ENCODE measurements at places on chromosomes 4 and X. TPM values are rescaled to one million over a fixed set of nuclear protein-coding genes. Genes with fewer than 3 reads are reported as not detected.
A peak's percentile ranks its signal among the peaks of the same experiment; 100 is the strongest.

DNA sequence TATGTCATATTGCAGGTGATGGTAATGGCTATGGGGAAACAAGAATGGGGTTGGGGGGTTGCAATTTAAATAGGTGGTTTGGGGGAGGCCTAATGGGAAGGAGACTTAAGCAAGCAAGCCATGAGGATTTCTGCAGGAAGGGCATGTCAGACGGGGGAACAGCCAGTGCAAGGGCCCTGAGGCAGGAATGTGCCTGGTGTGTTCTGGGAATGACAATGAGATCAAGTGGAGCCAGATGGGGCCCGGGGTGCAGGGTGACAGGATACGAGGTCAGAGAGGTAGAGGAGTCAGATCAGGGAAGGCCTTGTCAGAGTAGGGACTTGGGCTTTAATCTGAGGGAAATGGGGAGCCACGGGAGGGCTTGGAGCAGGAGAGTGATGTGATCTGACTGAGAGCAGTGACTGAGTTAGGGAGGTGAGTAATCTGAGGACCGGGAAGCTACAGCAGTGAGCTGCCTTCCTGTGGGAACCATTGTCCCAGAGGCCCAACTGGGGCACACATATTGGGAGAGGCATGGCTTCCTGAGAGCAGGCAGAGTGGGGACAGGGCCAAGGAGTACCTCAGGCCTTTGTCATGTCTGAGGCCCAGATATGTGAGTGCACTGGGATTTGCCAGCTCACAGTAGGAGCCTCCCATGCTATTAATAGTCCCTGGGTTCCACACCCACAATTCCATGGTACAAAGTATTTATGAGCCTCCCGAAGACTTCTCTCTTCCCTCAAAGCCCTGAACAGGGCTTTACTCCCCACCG is 139.8 kb downstream of the BCOR start:
- DNase-seq = no peak

DNA sequence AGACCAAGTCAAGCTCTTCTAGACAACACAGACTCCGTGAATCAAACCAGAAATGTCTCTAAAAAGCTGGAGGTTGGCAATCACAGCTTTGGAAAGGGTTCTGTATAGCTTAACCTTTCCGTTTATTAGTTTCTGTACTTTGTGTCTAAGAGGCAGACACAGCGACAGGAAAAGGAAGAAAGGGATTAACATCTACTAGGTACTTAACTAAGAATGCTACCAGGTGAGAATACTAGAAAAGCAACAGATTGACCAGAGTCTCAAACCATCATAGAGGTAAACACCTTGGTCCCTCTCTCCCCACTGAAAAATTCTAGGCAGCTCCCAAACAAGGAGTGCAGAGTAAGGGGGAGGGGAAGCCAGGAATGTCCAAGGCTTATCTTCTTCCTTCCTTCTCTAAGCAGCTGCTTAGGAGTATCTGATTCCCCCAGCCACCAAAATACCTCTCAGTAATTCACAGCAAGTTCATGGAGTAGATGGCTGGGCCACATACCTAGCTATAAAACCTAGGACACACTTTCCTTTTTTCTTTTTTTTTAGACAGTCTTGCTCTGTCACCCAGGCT is 80.8 kb downstream of the APBB2 start:
- DNase-seq = no peak

DNA sequence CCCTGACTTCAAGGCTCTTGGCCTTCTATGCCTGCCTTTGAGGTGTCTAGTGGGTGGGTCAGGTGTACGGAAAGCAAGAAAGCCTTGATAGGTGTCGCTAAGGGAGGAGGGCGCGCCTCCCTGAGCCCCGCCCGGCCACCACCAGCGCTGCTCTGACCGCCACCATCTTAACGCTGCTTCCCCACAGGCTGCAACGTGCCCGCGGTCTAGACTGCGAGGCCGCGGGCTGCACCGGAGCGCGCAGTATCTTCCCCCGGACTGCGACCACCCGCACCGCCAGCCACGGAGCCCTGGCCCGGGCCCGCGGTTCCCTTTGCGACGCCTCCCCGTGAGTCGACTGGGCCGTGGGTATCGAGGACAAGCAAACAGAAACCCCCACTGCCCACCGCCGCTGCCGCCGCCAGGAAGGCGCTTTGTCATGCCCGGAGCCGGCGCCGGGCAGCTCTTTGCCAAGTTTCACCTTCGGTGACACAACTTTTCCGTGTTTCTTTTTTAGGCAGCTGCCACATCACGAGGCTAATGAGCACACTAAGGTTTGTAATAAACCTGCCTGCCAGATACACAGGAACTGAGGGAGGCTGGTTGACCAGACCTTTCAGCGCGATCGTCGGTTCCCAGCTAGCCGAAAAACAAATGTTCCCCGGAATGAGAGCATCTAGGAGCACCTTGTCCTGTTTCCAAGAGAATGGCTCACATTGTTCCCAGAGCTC is 335.8 kb upstream of the F9 start:
- peak; percentile 20 for DNase-seq

- DNase-seq = no peak
Observed at GRCh38 chr4:56183344-56183959, 203.8 kb downstream of the AASDH start.

DNA sequence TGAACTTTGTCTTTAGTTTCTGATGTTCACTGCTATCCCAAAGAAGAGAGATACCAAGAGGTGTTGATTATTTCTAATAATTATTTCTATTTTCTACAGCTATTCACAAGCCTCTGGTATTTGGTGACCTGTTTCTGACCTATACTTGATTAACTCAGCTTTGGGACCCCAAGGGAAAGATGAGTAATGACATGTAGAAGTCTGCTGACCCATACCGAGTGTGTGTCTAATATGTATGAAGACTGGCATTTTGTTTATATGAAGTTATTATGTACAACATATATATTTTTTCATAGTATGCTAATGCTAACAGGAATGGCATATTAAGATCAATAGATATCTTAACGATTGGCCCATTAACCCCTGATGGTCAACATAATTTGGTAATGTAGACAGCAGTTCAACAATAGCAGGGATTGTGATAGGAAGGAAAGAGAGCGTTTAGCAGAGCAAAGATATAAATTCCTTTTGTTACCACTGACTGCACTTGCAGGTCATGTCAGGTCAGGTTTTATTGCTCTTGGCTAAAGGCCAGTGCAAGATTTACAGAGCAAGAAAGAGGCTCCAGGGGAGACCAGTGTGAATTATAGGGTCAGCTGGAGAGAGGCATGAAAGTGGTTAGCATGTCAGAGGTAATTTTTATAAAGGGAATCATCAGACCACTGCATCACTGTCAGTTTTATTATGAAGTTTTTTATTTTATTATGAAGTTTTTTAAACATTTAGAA is 94.7 kb upstream of the DIPK2B start:
- DNase-seq = no peak

- no peak for DNase-seq
Observed at GRCh38 chrX:11597479-11597878, 68.2 kb downstream of the ARHGAP6 start.

- DNase-seq = no peak
Observed at GRCh38 chr4:106971636-106972035, 64.5 kb downstream of the DKK2 start.

DNA sequence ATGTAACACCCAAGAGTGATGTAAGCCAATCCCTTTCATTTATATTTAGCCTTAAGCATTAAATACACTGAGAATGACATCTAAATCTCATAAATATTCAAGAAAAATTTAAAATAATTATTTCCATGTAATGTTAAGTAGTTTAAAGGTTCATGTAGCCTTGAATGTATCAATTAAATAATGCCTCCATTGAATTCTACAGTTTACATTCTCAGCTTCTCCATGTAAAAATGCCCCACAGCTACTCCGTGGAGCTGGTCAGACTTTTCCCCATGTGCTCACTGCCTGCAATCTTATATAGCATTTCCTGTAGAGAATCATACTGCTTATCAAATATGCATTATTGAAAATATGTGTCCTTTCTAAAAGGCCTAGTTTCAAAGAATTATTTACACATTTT is 25.4 kb downstream of the AP1S2 start:
- no peak for DNase-seq

- peak; percentile 52 for DNase-seq
Observed at GRCh38 chr4:23889814-23890341, at the start of gene PPARGC1A. Gene PPARGC1A (minus strand): TSS chr4:23890047. CDS start chr4:23889957, 90 bp downstream.

GRCh38 chrX:115936008-115936407 is 234.5 kb upstream of the AGTR2 start:
- no peak for DNase-seq

DNA sequence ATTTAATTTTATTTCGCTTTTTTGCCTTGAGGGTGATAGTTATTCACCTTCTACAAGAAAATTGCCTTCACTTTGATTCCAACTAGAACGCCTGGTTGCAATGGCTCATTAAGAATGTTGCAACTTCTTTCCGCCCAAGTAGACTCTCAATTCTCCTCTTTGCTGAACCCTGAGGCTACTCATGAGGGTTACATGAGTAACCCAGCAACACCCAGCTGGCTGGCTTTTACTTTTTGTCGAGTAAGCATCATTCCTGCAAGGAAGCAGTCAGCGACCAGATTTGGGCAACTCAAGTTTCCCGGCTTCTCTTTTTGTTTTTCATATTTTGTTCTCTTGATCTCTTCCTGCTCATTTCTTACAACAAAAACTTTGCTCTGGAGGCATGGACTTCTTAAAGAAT is 495.4 kb downstream of the PACRGL start:
- no peak for DNase-seq

GRCh38 chr4:183831683-183832082 is 73.4 kb upstream of the STOX2 start:
- no peak for DNase-seq

DNA sequence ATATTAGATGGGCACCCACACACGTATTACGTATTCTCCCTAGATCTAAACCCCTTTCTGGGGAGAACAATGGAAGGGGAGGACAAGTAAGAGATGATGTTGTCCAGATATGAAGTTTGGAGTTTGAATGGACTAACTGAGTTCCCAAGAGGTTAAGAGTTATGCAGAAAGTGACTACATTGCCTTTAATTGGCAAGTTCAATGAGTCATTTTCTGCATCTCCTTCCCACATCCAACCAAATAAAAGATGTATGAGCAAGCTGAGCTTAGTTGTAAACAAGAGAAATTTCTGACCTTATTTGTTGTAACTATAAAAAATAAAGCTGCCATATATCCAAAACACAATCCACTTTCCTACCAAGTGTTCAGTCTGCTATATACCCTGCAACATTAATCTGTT is 50.5 kb downstream of the TIGD2 start:
- DNase-seq = no peak

- DNase-seq = no peak
Observed at GRCh38 chr4:60368986-60369385, 831.1 kb upstream of the ADGRL3 start.

GRCh38 chr4:47536966-47537365 is 51.9 kb downstream of the ATP10D start:
- DNase-seq = no peak

GRCh38 chr4:57194068-57194611 is 84.0 kb upstream of the IGFBP7 start:
- no peak for DNase-seq

GRCh38 chr4:17941731-17942130 is 79.8 kb downstream of the LCORL start:
- no peak for DNase-seq

- DNase-seq = no peak
Observed at GRCh38 chr4:44679060-44679459, 840 bp downstream of the GUF1 start.

DNA sequence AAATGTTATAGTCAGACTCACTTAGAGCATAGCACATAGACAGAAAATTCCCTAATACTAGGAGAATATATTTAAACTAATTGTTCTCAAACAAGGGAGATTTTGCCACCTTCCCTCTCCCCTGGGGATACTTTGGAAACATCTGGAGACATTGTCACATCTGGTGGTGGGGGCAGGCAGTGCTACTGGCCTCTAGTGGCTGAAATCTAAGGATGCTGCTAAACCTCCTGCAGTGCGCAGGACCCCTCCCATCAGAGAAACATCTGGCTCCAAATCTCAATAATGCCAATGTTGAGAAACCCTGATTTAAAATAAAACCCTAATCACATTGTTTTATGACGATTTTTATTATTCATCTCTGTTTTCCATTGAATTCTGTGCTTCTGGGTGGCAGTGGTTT is 244.9 kb downstream of the FRMPD4 start:
- DNase-seq = no peak

GRCh38 chr4:21512353-21512752 is 436.2 kb downstream of the KCNIP4 start:
- DNase-seq = peak; percentile 12

- DNase-seq = peak; percentile 57
Observed at GRCh38 chr4:140856621-140857062, 100.5 kb upstream of the TBC1D9 start.

- no peak for DNase-seq
Observed at GRCh38 chr4:47120783-47121182, 89.4 kb downstream of the GABRB1 start.

DNA sequence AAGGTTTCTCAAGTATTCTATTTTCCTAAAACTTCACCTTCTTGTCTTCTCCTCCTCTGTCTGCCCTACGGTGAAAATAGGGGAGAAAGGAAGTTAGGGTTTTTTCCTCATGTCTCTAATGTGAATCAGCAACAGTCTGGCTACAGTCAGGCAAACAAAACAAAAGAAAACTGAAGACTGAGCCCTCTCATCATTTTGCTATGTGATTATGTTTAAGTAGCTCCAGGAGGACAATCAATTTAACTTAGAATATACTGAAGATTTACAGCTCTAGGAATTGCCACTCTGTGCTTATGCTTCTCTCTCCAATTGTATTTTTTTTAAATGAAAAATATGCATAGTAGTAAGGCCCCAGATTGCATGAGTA is 316.2 kb downstream of the GPAT3 start:
- DNase-seq = no peak

DNA sequence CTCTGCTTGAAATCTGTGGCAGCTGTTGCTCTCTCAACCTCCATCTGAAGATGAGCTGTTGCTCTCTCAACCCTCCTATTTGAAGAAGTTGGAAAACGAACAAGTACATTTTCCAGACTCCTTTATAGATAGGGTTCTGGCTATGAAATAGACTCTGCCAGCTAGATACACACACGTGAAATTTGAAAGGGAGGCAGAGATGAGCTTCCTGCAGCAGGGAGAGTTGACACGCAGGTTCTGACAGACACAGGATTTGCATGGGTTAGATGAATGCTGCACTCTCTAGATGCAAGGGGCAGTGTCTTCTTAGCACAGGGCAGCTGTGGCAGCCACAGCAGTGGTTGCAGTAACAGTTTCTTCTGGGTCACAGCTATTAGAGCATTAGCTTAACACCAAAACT is 8.0 kb upstream of the PYURF start:
- no peak for DNase-seq

CFAP99 gene
- polyA plus RNA-seq = 1.1 TPM

YY2 gene
- 5.1 TPM for polyA plus RNA-seq

UBE2D3 gene
- 318 TPM for polyA plus RNA-seq

FANCB gene
- 1.9 TPM for polyA plus RNA-seq
